Stimulated activated CD4-positive, alpha-beta T cell treated with anti-CD3 and anti-CD28 coated beads, TNF-alpha, amount 100 ng/mL, for 24 hours (primary cell): ENCODE measurements at places on chromosomes 7 and 10.

- DNase-seq = no peak
Measured at GRCh38 chr7:139840776-139841175, 11.7 kb downstream of the TBXAS1 start.

- DNase-seq = no peak
Measured at GRCh38 chr10:131207176-131207575, 104.3 kb downstream of the TCERG1L start.

- DNase-seq = no peak
Measured at GRCh38 chr7:28192786-28193585, 12.4 kb upstream of the JAZF1 start.

GRCh38 chr10:52778511-52779392 is 6.2 kb upstream of the MBL2 start:
- DNase-seq = no peak

GRCh38 chr10:52409928-52410327 is 95.8 kb downstream of the DKK1 start:
- no peak for DNase-seq

GRCh38 chr10:63965846-63966245 is 444.6 kb downstream of the REEP3 start:
- DNase-seq = no peak

GRCh38 chr7:130405003-130405402 is 24.7 kb downstream of the CPA1 start:
- DNase-seq = no peak

DNA sequence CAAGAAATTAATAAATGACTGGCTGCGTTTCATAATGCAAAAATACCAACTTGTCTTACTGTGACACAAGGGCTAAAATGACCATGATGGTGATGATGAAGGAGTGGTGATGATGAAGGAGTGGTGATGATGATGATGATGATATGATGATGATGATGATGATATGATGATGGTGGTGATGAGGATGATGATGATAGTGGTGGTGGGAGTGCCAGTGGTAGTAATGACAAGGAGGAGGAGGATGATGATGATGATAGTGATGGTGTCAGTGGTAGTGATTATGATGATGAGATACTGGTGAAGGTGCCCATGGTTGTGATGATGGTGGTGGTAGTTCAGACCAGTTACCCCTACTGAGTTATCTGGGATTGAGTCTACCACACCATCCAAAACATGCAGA is 265.9 kb downstream of the FGFR2 start:
- no peak for DNase-seq
